ENCODE measurements at places on chromosomes 13 and 19.

- no peak for DNase-seq
Measured at GRCh38 chr13:95647321-95647720, 2.8 kb upstream of the DZIP1 start.

DNA sequence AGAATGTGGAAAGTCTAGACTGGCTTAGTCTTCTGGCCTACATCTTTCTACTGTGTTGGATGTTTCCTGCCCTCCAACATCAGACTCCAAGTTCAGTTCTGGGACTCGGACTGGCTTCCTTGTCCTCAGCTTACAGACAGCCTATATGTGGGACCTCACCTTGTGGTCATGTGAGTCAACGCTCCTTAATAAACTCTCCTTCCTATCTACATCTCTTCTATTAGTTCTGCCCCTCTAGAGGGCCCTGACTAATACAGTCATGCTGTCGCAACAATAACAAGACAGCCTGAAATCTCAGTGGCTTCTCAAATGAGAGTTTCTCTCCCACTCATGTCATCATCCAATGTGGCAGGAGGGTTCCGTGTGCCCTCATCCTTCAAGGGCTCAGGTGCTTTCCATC lies 347.8 kb downstream of the MZT1 start:
- DNase-seq: no peak

DNA sequence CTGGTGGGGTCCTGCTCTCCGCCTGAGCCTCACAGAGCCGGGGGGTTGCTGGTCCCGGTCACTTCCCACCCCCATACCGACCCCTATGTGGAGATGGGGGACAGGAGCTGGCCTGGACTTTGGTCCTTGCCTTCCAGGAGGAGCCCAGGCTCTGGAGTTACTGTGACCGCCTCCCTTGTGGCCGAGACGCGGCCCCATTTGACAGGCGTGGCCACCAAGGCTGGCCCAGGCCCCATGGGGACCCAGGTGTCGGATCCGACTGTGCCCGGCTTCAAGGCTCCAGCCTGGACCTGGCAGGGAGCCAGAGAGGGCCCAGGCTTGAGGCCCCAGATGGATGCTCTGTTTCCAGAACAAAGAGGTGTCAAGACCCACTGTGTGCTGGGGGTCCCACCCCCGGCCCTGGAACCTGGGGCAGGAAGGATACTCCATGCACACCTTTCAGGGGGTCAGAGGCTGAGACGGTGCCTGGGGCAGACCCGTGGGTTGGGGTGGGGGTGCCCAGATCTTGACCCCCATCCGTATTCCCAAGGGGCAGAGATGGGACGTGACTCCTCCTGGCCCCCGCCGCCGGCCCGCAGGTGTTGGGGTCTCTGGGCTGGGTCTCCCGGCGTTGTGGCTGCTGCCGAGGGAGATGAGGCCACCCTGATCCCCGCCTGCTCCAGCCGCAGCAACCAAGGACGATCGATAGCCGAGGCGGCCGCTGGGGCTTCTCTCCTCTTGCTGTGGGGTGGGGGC lies 47.8 kb upstream of the TCF3 start:
- DNase-seq: no peak

GRCh38 chr13:31824705-31825517 lies 85.6 kb downstream of the RXFP2 start:
- DNase-seq: peak; percentile 71

DNA sequence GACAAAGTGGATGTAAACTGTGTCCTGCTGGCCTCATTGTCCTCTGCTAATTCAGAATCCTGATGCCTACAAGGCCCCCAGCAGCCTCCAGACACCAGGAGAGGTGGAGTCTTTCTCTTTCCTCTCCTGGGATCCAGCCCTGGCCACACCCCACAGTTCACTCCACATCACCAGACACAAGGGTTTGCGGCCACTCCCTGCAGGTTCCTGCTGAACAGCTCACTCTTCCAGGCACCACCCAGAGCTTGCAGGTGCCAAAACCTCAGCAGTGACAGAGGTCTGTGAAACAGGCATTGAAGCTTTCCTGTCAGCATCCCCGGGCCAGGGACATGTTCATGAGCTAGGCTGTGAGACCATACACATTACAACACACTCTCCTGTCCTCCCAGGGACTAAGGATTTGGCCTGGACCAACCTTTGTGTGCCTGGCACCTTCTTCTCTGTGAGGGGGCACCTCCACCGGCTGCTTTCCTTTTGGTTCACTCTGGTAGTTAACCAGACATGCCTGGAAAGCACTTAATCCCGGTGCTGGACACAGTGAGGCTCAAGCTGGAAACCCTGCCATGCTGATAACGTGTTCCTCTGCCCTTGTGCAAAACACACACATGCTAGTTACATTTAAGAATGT lies 11.1 kb upstream of the ATP12A start:
- no peak for DNase-seq

DNA sequence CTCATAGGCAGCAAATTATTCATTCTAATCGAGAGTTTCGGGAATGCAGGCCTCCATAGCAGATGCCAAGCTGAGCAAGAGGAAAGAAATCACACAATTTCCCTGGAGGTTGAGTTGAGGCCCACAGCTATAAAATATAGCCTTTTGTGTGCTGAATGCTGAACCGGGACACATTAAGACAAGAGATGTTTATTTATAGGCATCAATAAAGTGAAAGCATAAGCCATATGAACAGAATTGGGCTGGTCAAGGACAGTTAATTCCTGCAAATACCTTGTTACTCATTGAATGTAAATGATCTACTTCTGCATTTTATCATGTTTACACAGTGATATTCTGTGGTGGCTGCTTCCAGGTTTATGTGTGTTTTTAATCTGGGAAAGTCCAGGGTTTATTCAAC lies 461.7 kb downstream of the KLF12 start:
- no peak for DNase-seq

GRCh38 chr19:54430306-54431254 lies 15.3 kb downstream of the TTYH1 start:
- no peak for DNase-seq

DNA sequence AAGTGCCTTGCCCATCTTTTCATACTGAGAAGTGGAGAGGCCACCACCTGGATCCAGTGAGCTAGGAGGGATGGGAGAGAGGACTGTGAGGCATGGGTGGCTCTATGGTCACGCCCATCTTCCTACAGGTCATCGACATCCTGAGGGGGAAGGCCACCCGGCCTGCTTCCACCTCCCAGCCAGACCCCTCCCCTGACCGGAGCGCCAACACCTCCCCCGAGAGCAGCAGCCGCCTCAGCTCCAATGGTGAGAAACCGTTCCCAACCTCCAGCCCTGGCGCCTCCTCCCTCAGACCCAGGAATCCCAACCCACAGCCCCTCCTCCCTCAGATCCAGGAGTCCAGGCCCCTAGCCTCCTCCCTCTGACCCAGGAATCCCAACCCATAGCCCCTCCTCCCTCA lies 10.1 kb downstream of the BCL3 start:
- no peak for DNase-seq

DNA sequence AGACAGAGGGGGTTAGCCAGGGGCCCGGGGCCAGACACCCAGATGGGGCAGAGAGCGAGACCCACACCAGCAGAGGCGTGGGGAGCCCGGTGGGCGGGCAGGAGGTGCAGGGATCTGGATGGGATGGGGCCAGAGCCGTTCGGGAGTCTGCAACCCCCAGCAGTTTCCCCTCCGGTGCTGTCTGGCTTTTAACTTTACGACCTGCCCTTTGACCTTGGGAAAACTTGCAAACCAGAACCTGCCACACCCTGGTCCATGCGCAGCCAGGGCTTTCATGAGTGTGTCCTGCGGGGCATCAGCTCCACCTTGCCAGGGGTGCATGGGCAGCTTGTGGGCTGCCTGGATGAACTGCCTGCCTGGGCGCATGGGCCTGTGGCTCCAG lies 9.8 kb downstream of the JOSD2 start:
- DNase-seq: no peak

DNA sequence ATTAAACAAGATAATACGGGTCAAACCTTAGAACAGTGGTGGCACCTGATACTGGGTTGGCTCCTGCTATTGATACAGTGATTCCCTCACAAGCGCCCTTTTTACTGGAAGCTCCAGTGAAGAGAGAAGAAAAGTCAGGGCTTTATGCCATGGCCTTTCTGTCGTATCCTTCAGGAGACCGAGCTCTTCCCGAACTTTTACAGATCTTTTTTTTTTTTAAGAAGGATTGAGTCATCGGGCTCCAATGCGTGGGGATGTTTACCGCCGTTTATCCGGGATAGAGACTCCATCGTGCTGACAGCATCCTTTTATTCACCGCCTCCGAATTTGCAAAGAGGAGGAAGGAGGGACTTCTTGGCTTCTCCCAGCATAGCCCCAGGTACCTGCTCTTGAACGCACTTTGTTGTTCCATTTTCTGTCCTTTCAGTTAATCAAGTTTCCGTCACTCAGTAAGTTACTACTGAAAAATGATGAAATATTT lies 574 bp downstream of the ZNF227 start:
- DNase-seq: peak; percentile 13

- no peak for DNase-seq
Measured at GRCh38 chr13:39859898-39860297, 204.4 kb downstream of the COG6 start.

- peak; percentile 11 for DNase-seq
Measured at GRCh38 chr19:58001895-58002369, 688 bp downstream of the ZNF606 start.

DNA sequence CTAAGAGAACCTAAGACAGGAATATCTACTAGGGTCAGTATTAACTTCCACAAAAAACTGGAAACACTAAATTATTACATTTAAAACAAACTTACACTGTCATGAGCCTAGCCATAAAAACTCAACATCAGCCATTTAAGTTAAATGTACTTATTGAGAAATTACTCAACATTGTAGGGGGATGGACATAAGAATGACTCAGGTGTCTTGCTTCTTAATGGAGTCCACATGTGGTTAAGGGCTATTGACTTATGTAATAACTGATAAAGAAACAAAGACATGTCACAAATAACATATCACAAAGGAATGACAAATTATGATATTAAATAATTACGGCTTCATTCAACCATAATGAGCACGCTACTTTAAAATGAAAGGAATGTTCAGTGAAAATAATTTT lies 36.2 kb downstream of the CLDN10 start:
- DNase-seq: peak; percentile 39

- no peak for DNase-seq
Measured at GRCh38 chr19:38742296-38742695, 2.0 kb downstream of the CAPN12 start.

DNA sequence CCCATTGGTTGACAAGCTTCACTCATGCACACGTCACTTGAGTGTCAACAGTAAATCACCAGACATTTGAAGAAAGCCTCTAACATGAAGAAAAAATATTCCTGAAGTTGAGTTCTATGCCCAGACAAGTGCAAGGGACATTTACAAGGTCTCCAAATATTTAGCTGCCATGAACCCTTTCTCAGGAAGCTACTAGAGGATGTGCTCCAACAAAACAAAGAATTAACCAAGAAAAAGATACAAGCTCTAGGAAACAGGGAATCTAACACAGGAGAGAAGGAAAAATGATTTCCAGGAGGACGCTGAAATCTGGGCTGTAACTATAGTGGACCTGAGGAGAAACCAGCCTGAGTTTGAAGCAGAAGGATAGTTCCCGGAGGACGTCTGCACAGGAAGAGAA lies 45.7 kb upstream of the KATNAL1 start:
- DNase-seq: no peak

- no peak for DNase-seq
Measured at GRCh38 chr13:112182251-112182650, 115.3 kb downstream of the SOX1 start.

DNA sequence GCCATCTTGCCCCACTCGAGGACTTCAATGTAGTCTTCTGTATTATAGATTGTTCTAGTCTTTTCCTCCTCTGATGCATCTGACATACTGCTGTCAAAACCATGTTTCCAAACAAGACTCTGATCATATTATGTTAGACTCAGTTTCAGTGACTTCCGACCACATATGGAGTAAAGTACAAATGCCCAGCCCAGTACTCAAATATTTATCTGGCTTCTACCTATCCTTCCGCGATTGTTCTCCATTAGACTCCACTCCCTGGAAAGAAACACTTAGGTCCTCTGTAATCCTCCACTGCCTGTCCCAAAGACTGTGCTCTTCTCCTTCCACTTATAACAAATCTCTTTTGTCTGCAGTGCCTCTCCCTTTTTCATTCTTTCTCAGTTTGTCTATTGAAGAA lies 439.5 kb downstream of the EFNB2 start:
- DNase-seq: no peak

GRCh38 chr13:83121896-83122295 lies 760.4 kb downstream of the SLITRK1 start:
- no peak for DNase-seq

- no peak for DNase-seq
Measured at GRCh38 chr13:99043831-99044231, 66.0 kb upstream of the DOCK9 start.
